ENCODE measurements at places on chromosomes 2 and 18.
A peak's percentile ranks its signal among the peaks of the same experiment; 100 is the strongest.

DNA sequence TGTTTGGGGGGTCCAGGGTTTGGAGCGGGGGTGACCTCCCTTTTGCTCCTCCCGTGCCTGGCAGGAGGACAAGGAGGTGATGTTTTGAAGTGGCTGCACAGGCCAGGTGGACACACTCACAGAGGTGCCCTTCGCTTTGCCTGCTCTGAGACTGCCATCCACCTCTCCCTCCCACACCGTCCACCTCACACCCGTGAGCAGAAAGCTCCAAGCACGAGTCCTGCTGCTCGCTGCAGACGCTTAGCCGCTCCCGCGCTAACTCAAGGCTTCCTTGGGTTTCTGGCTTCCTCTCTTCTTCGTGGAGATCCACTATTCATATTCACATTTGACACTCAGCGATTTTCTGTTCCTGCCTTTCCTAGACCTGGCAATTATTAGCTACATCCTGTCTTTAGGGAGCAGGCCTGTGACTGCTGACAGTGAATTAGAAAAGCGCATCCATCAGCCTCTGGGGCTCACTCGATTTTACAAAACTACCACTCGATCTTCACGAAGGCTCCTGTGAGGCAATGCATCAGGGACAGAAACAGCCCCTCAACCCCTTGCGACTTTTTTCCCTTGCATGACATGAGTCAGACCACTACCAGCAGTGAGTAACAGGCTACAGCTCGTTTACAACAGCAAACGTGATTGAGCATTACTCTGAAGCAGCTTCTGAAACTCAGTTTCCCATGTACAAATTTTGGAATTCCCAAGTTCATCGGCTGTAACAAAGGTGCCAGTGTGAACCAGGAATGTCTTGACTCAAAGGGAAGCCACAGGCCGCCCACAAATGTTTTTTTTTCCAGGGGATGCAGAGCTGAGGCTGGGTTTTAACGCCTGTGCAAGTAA lies 238.7 kb upstream of the SOX11 start:
- no peaks in the 10 kb centered on the region for H3K27me3 ChIP-seq
- H3K27ac ChIP-seq: no peak overlapping the region
- H3K4me1 ChIP-seq: no peaks in the 10 kb centered on the region
- no peaks in the 10 kb centered on the region for H3K36me3 ChIP-seq
- no peak for DNase-seq

GRCh38 chr2:160317181-160318099 lies 117.4 kb upstream of the ITGB6 start:
- DNase-seq: no peak
- peaks cover 95% of the 10 kb centered on the region for H3K4me1 ChIP-seq

GRCh38 chr18:26540043-26540628 lies 8.2 kb downstream of the KCTD1 start:
- no peak overlapping the region for H3K4me3 ChIP-seq
- no peaks in the 10 kb centered on the region for H3K4me1 ChIP-seq
- H3K36me3 ChIP-seq: no peaks in the 10 kb centered on the region
- no peak overlapping the region for H3K27ac ChIP-seq
- H3K27me3 ChIP-seq: no peaks in the 10 kb centered on the region
- DNase-seq: no peak

DNA sequence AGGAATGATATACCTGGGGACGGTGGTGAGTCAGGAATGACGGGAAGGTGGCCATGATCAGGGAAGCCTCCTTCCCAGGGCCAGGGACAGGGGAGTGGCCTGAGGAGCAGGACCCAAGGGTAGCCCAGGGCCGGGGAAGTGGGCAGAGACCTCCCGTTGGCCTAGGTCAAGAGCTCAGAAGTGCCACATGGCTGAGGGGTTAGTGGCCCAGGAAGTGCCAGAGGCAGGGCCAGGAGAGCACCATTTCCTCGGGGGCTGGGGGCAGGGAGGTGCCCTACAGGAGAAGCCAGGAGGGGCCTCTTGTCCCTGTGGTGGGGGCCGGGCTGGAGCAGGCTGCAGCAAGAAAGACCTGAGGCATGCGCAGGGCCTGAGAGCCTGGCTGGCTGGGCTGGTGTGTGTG lies 152.3 kb upstream of the ZSWIM2 start:
- H3K27ac ChIP-seq: no peak overlapping the region
- H3K27me3 ChIP-seq: no peaks in the 10 kb centered on the region
- no peaks in the 10 kb centered on the region for H3K4me1 ChIP-seq
- H3K4me3 ChIP-seq: no peak overlapping the region
- no peaks in the 10 kb centered on the region for H3K36me3 ChIP-seq

- H3K36me3 ChIP-seq: no peaks in the 10 kb centered on the region
- H3K4me1 ChIP-seq: no peaks in the 10 kb centered on the region
- H3K27ac ChIP-seq: peak overlapping the region; percentile 34
- no peak overlapping the region for H3K4me3 ChIP-seq
Measured at GRCh38 chr18:58952858-58953257, 88.2 kb downstream of the ZNF532 start.

DNA sequence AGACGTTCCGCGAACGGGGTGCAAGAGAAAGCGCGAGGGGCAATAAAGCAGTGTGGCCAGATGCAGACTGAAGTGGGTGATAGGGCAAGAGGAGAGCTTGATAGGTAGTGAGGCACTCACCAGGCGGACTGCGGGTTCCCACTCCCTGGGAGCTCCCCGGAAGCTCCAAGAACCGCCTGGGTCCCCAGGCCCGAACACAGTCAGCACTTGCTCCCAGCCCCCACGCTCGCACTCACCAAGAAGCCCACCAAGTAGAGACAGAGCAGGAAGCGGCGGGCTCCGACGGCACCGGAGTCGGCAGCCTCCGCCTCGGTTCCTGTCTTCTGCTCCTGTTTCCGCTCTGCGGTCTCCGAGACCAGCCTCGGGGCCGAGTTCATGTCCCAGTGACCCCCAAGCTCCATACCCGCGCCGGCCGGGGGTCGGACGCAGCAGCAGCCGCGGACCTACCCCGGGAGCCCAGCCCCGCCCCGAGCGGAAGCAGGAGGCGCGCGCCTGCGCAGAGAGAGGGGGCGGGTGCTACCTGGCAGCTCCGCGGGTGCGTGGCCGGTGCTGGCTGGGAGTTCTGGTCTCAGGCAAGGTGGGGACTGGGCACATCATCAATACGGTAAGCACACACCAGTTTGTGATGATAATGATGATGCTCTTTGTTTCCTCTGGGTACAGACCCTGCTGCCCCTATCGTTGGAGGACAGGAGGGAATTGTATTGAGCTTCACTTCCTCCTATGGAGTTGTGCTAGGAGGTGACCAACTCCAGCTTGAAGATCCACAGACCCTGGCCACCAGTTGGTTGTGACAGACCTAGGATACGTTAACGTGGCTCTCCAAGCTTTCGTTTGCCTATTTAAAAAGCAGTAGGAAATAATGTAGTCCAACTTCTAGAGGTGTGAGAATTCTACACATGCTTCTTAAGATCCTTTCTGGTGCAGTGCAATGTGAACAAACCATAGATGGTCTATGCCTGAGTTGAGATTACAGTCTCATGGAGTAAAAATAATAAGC lies 25.1 kb upstream of the TMEM182 start:
- peak overlapping the region; percentile 79 for H3K27ac ChIP-seq
- no peaks in the 10 kb centered on the region for H3K36me3 ChIP-seq
- H3K4me3 ChIP-seq: peak overlapping the region; percentile 99
- no peaks in the 10 kb centered on the region for H3K4me1 ChIP-seq
